GDM1 (cell line): ENCODE measurements at places on chromosomes 2 and 18.

- no peak for DNase-seq
Measured at GRCh38 chr2:184566716-184567115, 31.6 kb upstream of the ZNF804A start.

DNA sequence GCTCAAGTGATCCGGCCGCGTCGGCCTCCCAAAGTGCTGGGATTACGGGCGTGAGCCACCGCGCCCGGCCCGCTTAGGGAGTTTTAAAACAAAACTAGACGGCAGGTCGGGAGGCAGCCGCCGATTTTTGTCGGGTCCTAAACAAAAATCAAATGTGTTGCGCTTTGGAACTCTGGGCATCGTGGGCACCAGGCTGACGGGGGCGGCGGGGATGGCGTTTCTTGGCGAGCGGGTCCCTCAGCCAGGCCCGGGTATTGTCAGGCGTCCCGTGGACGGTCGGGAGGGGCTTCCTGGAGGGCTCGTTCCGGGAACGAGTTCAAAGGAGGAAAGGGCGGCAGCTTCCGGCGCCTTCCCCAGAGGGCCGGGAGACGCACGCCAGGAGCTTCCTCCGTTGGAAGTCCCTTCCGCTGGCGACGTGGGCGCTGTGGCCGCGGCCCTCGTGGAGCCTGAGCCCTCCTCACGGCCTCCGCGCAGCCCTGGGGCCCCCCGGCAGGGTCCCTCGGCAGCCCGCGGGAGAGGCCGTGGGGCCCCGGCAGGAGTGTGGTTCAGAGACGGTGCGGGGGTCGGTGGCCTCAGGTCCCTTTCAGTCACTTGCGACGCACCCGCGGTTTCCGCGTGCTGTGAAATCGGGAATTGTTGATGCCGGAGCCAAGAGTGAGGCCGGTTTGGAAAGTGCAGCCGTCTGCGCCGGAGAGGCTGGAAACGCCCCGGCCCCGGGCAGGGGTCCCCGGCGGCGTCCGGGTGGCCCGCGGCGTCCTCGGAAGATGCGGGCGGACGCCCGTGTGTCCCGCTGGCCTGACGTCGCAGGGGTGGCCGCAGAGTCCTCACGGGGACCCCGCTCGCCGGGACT, 59.3 kb downstream of the EMILIN2 start:
- DNase-seq: no peak

GRCh38 chr18:44452346-44452745, 228.3 kb upstream of the SETBP1 start:
- DNase-seq: no peak

GRCh38 chr2:39875914-39876267, 96.8 kb upstream of the THUMPD2 start:
- no peak for DNase-seq

DNA sequence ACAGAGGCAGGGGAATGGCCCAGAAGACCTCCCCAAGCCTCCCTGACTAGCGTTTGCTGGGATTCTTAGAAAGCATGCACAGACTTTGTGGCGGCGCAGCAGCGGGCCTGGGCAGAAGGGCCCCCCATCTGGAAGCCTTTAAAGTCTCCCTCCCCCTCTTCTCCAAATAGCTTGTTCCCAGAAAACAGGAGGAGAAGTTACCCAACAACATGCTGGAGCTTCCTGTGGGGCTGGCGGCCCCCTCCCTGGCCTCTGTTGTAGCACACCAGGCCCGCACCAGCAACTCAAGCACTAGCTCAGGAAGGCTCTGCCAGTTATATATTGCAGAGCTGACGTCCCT, 334.8 kb downstream of the DYSF start:
- DNase-seq: no peak

- DNase-seq: no peak
Measured at GRCh38 chr2:146438246-146438645, 1406.6 kb upstream of the ACVR2A start.

DNA sequence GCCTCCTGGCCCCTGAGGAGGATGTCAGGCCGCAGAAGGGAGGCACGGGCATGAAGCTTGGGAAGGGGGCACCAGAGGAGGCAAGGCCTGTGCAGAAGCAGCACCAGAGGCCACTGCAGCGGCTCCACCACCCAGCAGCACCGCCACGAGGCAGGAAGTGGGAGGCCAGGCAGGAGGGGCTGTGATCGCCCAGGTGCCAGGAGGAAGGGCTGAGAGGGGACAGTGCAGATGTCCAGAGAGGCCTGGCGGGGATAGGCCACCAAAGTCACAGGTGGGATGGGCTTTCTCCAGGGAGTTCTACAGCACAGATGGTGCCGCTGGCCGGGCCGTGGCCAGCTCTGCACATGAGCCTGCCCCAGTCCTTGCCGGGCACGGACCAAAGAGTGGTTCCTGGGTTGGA, 6.0 kb upstream of the ALPI start:
- no peak for DNase-seq

DNA sequence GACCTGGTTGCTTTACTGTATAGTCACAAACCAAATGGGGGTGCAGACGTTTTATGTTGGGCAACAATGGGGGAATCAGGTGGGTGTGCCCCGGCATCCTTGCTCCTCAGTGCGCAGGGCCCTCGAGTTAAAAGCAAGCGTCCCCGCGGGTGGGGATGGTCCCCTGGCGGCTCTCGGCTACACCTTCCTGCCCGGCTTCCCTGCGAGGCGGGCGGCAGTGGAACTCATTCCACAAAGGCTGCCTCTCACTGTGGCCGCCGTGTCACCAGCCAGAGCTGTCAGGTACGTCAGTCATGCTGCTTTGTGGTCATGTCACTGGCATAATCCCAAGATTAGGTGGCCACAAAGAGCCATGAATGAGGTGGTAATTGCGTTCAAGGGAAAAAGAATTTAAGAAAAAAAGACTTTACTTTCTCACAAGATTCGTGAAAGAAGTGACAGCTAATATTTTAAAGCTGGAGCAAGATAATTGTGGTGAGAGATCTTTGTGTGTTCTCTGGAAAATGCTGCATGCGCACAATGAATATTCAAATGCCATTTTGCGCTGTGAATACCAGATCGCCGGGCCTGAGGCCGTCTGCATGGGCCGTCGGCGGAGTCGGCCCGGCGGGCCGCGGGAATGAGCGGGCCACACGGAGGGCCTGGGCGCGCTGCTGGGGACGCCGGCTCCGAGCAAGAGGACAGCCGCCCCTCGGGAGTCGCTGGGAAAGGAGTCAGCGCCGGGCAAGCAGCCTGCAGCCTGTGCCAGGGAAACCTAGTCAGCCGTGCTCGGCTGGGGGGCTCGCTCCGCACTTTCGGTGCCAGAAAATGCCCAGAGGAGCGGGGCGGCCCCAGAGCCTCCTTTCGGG, 82.3 kb upstream of the LDLRAD4 start:
- DNase-seq: no peak

DNA sequence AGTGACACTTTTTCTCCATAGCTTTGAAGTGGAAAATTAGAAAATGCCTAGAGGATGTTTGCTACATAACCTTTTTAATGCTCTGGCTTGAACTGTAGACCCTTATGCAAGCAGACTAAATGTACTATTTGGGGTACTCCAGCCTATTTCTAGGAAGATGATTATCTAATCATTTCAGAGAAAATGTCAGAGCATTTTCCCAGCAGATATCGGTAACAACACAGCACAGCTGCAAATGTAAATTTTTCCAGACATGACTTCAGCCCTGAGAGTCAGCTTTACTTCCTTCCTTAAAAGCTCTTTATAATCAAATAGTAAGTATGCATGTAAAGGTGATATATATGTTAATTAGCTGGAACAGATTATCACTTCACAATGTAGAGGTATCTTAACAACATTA, 1647.1 kb downstream of the SUCLG1 start:
- no peak for DNase-seq

- no peak for DNase-seq
Measured at GRCh38 chr2:221245772-221246171, 326.3 kb downstream of the EPHA4 start.

DNA sequence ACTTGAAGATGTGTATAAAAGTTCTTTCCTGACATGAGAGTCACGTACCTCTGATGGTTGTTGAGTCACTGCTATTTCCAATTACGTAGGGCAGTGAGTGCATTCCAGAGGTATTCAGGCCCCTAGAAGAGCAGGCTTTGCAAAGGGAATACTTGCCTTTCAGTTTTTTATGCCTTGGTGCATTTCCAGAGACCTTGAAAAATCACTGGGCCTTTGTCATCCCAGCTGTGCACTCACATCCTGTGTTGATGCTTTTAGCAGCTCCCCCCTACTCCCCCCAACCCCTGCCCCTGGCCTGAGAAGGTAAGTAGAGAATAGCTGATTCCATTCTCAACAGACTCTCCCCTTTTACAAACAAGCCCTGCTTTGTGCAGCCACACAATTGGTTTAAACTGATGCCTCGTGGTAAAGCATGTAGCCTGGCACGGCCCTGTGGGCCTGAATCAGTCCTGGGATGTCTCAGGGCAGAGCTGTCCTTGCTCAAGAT, 174.2 kb downstream of the PRPF40A start:
- no peak for DNase-seq

DNA sequence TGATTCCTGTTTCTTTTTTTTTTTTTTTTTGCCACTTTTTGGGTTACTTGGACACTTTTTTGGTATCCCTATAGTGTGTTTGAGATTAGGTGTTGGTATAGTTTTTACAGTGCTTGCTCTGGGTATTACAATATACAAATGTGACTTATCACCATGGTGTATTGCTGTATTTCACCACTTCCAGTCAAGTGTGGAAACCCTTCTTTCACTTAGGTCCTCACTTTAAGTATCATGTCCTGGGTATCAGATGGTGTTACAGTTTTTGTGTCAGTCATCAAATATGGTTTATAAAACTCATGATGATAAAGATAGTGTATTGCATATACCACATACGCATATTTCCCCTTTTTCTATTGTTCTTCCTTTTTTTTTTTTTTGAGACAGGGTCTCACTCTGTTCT, 1.8 kb downstream of the ATP9B start:
- no peak for DNase-seq

DNA sequence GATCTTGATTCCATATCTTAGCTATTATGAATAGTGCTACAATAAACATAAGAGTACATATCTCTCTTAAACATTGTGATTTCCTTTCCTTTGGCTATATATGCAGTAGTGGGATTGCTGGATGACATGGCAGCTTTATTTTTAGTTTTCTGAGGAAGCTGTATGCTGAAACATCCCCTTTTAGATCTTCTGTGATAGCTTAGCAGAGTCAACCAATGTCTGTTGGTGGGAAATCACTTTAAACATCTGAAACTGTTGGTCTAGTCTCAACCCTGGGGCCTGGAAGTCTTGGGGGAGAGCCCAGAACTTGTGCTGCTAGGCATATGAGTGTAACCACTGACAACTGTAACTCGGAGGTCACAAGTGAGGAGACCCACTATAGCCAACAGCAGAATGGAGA, 378.6 kb upstream of the SLC14A2 start:
- peak; percentile 71 for DNase-seq

DNA sequence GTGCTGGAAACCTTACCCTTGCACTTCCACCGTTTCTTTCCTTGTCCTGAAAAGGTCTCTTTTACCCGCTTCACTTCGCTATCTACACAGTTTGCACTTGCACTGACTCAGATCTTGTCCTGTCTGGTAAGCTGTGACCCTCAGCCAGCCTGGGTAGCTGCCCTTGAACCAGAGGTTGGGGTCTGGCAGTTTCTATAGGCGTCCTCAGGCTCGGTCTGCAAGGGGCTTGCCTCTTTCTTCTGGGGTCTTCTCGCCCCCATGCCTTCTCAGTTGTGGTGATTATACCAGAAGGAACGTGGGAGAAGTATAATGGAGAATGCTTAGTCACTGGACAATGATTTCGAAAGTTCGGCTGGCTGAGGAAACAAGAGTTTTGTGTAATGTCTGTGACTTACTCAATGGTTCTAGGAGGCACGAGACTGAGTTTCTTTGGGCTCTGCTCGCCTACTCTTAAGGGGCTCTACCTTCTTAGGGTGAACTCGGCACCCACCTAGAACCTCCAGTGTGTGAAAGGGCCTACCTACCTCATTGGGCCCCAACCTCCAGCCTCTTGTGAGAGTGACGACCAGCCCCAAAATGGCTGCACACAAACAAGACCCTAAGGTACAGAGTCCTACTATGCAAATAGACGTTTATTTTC, 6.9 kb upstream of the STAT1 start:
- no peak for DNase-seq

DNA sequence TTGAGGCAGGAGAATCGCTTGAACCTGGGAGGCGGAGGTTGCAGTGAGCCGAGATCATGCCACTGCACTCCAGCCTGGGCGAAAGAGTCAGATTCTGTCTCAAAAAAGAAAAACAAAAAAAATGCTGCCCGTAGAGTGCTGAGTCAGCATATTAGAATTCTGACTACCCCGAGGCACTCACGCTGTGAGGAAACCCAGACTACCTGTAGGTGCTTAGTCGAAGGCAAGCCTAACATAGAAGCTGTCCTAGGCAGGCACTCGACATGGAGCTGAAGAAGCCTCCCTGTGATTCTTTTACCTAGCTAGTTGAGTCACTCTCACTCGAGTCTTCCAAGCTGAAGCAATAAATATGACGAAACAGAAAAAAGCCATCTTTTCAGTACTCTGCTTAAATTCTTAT, 1323.2 kb upstream of the DDX18 start:
- DNase-seq: no peak

- DNase-seq: no peak
Measured at GRCh38 chr2:202102425-202103000, 29.5 kb downstream of the KIAA2012 start.

DNA sequence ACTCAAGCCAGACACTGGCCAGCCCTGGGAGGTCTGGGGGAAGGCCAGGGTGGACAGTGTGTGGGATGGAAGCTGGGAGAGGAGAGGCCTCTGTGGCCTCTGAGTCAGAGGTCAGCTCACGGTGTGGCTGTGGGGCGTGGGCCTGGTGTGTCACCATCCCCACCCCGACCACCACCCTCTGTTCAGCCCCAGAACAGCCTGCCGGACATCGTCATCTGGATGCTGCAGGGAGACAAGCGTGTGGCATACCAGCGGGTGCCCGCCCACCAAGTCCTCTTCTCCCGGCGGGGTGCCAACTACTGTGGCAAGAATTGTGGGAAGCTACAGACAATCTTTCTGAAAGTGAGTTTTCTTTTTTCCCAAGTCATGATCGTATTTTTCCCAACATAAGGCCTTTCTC, 110.5 kb downstream of the DYSF start:
- no peak for DNase-seq

GRCh38 chr18:7616661-7617060, 49.5 kb downstream of the PTPRM start:
- no peak for DNase-seq

DNA sequence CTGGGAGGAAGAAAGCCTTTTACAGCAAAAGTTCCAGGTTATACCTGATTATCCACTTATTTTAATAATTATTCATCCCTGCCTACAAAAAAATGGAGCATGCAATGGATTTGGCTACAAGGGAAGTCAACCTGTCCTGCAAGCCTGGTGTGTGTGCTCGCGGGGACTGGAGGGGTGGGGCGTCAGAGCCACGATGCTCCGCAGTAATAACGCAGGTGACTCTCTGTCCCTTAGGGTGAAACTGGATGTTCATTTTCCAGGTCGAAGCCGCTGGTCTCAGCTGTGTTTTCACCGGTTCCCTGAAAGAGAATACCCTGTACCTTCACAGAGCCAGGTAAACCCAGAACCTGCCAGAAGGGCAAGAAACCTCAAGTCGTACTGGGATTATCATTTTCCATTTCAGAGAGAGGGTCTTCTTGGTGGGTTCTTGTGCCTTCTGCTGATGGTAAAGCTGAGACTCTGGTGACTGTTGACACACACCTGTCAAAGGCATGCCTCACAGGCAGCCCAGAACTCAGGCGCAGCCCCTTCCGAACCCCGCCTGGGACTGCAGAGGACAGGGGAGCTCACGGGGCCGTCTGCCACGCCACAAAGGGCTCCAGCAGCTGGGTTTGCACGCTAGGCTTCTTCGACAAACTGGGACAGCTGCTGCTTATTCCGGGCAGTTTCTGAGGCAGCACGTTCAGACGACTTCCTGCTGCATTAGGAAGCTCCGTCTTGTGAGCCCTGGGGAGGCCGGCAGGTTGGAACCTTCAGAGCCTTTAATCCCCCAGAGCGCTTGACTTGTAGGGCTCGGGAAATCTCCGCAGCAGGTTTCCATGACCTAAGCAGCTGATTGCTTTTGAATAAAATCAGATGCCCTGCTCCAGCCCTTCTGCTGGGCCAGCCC, 58.6 kb downstream of the KCNG2 start:
- DNase-seq: no peak
